ENCODE measurements at places on chromosomes 6 and 20. TPM values are rescaled to one million over a fixed set of nuclear protein-coding genes. Genes with fewer than 3 reads are reported as not detected.

TFAP2D gene
- total RNA-seq = not detected

CST4 gene
- not detected for total RNA-seq

AP5S1 gene
- total RNA-seq = 9.2 TPM

MMUT gene
- total RNA-seq = 46.2 TPM

CGA gene
- total RNA-seq = not detected

NEU1 gene
- total RNA-seq = 42.4 TPM

KHDRBS2 gene
- total RNA-seq = 1.1 TPM

TFAP2A gene
- total RNA-seq = 0.08 TPM

GGTLC1 gene
- not detected for total RNA-seq

BCAS1 gene
- total RNA-seq = under 0.01 TPM

MAP3K5 gene
- 5.4 TPM for total RNA-seq

RAD21L1 gene
- not detected for total RNA-seq

REM1 gene
- 0.17 TPM for total RNA-seq

SOX4 gene
- 8.1 TPM for total RNA-seq

AVP gene
- total RNA-seq = not detected

SCGN gene
- total RNA-seq = 5.0 TPM

MAVS gene
- total RNA-seq = 17.2 TPM

PTCRA gene
- total RNA-seq = not detected

FAM83C gene
- not detected for total RNA-seq

GSTA1 gene
- total RNA-seq = 59.4 TPM

CLVS2 gene
- 0.25 TPM for total RNA-seq

CLIC5 gene
- 0.05 TPM for total RNA-seq

ETV7 gene
- total RNA-seq = 0.28 TPM

TULP4 gene
- 22.7 TPM for total RNA-seq

TMEM63B gene
- 64.9 TPM for total RNA-seq

BTN1A1 gene
- not detected for total RNA-seq

PTCHD4 gene
- 0.65 TPM for total RNA-seq

CYP39A1 gene
- 10.8 TPM for total RNA-seq

PLG gene
- total RNA-seq = 1,208 TPM

ATXN1 gene
- 8.8 TPM for total RNA-seq

ADGB gene
- total RNA-seq = not detected

Data from liver (tissue), 10 donors.